ENCODE measurements at places on chromosomes 3 and 15.
A peak's percentile ranks its signal among the peaks of the same experiment; 100 is the strongest.

GRCh38 chr3:16670191-16670590 is 65.0 kb upstream of the DAZL start:
- no peak for DNase-seq

DNA sequence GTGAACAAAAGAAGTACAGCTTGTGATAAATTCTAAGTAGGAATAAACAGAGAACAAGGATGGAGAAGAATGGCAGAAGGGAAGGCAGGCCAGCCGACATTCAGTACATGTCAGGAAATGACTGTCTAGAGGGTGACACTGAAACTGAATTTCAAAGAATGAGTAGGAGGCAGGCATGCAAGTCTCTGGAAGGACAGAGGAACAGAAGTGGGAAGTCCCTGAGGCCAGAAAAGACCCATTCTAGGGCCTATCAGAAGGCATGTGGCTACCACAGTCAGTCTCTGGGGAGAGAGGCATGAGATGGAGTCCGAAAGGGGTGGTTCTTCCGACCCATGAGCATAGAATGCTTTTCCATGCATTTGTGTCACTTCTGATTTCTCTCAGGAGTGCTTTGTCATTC is 243.5 kb upstream of the UBE2E2 start:
- DNase-seq = no peak

GRCh38 chr3:36496684-36497633 is 116.7 kb downstream of the STAC start:
- peak; percentile 28 for DNase-seq

DNA sequence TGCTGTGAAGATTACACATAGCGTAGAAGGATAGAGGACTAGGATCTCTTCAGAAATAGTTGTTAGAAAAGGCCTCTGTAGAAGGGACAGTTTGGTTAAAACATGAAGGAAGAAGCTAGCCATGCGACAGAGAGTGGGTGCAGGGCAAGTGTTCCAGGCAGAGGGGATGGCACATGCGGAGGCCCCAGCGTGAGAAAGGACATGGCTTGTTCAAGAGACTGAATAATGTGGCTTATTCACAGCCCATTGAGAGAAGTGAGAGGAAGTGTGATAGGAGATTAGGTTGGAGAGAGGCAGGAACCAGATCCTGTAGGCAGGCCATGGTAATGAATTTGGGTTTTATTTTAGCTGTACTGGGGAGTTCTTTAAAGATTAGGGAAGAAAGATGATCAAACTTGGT is 56.4 kb downstream of the NEO1 start:
- DNase-seq = no peak

- no peak for DNase-seq
Measured at GRCh38 chr15:88661041-88661700, 22.4 kb downstream of the ISG20 start.

DNA sequence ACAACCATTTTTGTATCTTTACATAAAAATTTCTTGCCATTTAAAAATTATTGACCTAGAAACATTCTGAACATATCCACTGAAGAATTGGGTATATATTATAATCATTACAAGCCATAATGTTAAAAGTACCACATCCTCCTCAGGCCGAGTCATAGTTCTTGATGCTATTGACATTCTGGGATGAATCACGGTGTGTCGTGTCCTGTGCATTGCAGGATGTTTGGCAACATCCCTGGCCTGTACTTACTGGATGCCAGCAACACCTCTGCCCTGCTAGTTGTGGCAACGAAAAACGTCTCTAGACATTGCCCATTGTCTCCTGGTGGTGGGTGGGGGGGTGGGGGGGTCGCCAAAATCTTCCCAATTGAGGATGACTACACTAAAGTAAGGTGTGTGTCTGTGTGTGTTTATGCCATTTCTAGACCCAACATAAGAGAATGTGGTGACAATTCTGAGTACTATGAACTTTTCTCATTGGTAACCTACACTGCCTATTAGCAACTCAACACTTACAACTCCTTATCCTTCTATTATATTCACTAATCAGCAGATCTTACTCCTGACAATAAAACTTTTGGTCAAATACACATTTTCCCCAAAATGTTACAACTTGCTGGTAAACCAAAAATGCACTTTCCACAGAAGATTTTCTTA is 471.6 kb downstream of the FOXP1 start:
- DNase-seq = peak; percentile 73

- DNase-seq = no peak
Measured at GRCh38 chr15:71125831-71126450, 10.7 kb downstream of the THSD4 start.

All from non-pigmented ciliary epithelial cell (primary cell).